ENCODE measurements at places on chromosomes 4 and X. TPM values are rescaled to one million over a fixed set of nuclear protein-coding genes. Genes with fewer than 3 reads are reported as not detected.

MAGEE2 gene
- not detected for total RNA-seq

UGT2A1 gene
- total RNA-seq, result 0.34 TPM

CD38 gene
- 0.37 TPM for total RNA-seq

DSPP gene
- not detected for total RNA-seq

ADH5 gene
- total RNA-seq, result 252 TPM

PRSS12 gene
- total RNA-seq, result 14.1 TPM

DUX4 gene
- not detected for total RNA-seq

SSX4B gene
- total RNA-seq, result not detected

APELA gene
- total RNA-seq, result 25.1 TPM

HSD17B13 gene
- 0.25 TPM for total RNA-seq

All from WTC11 (cell line).